ENCODE measurements at places on chromosomes 3 and 15.

DNA sequence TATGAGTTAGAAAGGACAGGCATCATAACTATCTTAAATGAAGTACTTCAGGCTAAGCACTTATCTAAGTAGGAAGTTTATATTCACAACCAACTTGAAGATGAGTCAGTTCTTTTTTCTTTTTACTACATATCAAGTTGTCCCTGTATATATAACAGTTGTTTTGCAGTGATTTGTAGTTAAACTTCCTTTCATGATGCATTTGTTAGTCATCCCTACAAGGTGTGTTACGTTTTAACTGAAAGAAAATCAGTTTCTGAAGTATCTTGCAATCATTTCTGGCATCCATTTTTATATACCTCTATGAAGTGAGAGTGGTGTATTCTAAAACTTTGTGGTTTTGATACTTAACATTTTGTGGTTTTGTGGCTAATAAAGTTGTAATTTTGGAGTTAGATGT lies 46.1 kb downstream of the ZFAND6 start:
- no peak for DNase-seq

GRCh38 chr3:124178531-124178930 lies 186.6 kb upstream of the ROPN1 start:
- no peak for DNase-seq

DNA sequence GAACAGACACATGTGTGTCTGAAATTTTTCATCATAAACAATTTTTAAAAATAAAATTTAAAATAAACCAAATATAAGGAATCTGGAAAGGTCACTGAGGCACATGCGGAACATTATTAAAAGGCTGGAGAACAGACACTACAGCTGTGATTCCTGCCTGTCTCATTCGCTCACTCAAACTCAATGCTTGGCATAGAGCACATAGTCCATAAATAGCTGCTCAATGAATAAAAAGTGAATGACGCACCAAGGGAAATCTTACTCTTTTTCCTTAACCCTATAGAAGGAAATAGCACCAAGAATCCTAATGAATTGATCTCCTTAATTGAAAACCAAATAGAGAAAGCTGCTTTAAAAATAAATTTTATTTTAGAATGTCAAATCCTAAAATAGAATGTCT lies 98.4 kb downstream of the FSIP1 start:
- no peak for DNase-seq

GRCh38 chr15:66774001-66774814 lies 72.2 kb downstream of the SMAD6 start:
- DNase-seq: no peak

DNA sequence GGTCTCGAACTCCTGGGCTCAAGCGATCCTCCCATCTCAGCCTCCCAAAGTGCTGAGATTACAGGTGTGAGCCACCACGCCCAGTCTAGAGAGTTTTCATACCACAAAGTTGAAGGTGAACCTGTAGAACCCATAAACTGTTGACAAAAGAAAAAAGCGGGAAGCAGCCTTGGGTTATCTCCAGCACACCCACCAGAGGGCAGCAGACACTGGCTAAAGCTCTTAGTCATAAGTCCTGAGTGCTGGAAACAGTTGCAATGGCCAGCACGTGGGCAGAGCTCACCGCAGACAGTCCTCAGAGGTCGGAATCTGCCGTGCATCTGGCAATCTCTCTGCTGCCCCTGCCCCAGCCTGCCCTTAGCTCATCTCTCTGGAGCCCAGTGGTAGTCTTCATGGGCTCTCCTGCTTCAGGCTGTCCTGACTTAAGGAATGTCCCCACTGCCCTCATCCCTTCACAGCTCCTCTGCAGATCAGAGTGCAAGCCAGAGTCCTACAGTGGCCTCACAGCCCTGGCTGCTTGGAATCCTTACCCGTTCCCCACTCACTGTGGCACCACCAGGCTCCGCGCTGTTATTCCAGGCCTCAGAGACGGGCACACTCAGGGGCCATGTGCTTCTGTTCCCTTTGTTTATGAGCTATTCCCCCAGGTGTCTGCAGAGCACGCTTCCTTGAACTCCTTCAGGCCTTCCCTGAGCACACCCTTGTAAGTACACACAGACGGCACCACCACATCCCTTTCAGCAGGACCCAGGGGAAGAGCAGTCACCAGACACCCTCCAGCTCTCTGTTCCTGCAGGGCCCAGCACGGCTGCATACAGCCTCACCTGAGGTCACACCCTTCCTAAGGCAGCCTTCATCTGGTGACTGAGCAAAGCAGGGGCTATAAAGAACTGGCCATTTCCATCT lies 8.8 kb upstream of the ELP6 start:
- peak; percentile 44 for DNase-seq

DNA sequence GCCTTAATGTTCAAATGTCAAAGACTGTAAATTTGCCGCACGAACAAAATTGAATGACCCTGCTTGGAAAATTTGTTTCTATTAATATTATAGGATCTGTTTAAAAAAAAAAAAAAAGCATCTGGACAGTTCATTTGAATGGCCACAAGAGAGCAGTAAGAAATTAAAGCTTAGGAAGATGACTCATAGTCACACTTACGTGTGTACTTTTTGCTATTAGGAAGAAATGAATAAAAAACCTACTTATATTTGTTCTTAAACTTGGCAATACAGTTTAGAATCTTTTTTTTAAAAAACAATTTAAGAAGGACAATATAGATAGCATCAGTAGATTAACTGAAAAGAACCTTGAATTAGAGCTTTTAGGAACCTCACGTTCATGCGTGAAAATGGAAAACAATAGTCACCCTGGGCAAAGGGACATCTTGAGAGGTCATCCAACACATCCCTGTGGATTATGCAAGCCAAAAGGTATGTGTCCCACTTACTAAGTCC lies 621.8 kb downstream of the MECOM start:
- DNase-seq: no peak

GRCh38 chr3:135197246-135197645 lies 402.2 kb downstream of the EPHB1 start:
- DNase-seq: no peak

DNA sequence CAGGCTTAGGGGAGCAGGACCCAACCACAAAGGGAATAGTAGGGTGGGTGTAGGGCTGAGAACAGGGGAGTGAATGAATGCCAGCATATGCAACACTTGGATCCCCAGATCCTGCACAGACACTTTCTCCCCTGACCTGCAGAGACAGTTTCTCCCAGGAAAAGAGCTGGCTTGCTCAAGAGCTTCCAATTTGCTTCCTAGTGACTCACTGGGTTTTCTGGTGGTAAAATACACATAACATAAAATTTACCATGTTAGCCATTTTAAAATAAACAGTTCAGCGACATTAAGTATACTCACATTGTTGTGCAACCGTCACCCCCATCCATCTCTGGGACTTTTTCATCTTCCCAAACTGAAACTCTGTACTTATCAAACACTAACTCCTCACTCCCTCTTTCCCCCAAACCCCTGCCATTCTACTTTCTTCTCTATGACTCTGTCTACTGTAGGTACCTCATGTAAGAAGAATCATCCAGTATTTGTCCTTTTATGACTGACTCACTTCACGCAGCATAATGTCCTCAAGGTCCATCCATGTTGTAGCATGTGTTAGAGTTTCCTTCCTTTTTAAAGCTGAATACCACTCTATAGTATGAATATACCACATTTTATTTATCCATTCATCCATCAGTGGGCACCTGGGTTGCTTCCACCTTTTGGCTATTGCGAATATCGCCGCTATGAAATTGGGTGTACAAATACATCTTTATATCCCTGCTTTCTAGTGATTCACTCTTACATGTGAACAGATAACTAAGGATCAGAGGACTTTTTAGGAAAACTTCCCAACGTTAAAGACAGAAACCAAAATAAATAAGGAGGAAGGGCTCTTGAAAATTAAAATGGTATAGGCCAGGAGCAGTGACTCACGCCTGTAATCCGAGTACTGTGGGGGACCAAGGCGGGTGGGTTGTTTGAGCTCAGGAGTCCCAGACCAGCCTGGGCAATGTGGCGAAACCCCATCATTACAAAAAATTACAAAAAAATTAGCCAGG lies 95.6 kb upstream of the TJP1 start:
- no peak for DNase-seq

GRCh38 chr15:25464784-25465183 lies 26.0 kb upstream of the UBE3A start:
- DNase-seq: no peak

GRCh38 chr3:178182337-178182779 lies 353.9 kb upstream of the KCNMB2 start:
- DNase-seq: no peak

DNA sequence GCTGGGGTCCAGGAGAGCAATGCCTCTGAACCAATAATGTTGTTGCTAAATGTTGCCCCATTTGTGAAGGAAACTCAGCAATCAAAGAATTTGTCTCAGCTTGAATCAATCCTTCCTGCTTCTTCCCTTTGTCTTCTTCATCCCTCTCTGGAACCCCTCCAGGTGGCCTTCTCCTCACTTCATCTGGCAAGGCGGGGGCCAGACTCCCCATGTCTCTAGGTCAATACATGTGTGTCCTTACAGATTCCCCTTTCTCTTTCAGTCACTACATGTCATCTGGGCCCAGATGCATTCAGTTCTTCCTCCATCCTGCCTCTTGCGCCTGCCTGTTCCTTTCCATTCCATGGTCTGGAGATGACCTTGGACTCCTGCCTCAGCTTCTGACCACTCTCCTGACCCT lies 8.0 kb upstream of the LTF start:
- no peak for DNase-seq

- DNase-seq: no peak
These were observed 21.3 kb upstream of the RSL24D1 start for GRCh38 chr15:55218056-55218455.

- DNase-seq: no peak
These were observed 238.8 kb downstream of the OPA1 start for GRCh38 chr3:193831495-193832455.

DNA sequence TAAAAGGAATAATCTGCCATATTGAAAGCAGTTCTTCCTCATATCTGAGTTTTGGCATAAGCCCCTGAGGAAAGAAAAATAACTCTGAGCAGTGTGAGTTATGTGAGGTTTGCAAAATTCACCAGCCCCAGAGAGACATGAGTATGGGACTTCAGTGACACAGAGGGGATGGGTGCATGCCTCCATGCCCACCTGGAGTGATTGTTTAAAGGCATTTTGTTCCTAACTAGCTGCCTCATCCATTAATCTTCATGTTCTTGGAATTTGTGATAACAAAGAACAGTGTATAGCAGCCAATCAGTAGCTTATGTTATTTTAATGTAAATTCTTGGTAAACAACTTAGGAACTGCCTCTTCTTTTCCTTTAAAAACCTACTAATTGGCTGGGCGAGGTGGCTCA lies 11.1 kb upstream of the ESYT3 start:
- no peak for DNase-seq
